Brain (organoid and tissue), 16 donors: ENCODE measurements at places on chromosomes 4 and X. TPM values are rescaled to one million over a fixed set of nuclear protein-coding genes. Genes with fewer than 3 reads are reported as not detected.

Gene HTN3
- polyA plus RNA-seq = not detected

Gene ARHGAP6
- polyA plus RNA-seq = 0.44 TPM

Gene PAK3
- polyA plus RNA-seq = 1.4 TPM

Gene MAOB
- polyA plus RNA-seq = 36.4 TPM

Gene ATOH1
- not detected for polyA plus RNA-seq

Gene MAGEA4
- polyA plus RNA-seq = not detected

Gene ZNF280C
- polyA plus RNA-seq = 1.3 TPM
